ENCODE measurements at places on chromosomes 16 and 17.

DNA sequence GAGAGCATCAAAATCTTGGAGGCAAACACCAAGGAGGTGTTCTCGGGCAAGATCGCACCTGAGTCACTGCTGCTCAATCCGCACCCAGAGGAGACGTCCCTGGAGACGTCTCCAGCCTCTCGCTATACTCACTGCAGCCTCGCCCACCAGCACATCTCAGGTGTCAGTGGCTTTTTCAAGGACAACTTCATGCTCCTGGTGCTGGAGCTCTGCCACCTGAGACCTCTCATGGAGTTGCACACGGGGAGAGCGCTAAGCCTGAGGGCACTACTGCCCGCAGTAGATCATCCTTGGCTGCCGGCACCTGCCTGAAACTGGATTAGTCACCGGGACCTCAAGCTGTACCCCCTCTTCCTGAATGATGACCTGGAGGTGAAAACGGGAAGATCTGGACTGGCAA is 2.6 kb upstream of the MBTPS1 start:
- DNase-seq = no peak

DNA sequence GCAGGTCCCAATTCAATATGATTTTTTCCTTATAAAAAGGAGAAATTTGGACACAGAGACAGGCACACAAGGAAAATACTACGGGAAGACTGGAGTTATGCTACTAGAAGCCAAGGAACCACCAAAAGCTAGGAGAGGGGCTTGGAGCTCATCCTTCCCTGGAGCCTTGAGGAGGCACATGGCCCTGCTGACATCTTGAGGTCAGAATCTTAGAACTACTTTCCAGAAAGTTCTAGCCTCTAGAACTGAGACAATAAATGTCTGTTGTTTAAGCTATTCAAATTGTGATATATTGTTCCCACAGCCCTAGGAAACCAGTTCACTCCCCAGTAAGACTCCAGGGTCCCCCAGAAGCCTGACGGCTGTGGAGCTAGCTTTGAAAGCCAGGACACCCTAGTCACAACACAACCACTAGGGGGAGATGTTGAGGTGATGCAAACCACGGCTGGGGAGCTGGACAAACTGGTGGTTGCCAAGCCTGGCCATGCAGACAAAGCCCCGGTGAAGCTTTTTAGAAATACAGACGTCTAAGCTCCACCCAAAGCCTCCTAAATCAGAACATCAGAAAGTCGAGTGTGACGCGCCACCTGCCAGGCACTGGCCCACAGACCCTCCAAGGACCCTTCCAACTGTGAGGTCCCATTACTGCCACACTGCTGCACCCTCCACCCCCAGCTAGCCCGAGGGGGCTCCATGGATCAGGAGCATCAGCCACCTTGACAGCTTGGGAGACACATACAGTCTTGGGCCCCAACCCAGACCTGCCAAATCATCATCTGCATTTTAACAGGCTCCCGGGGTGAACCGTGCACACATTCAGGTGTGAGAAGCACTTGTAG is 106.4 kb downstream of the SLC39A11 start:
- DNase-seq = peak; percentile 75

- DNase-seq = no peak
Observed at GRCh38 chr17:43983515-43984411, 20.7 kb upstream of the NAGS start.

- peak; percentile 89 for DNase-seq
Observed at GRCh38 chr17:77462090-77462489, 321.3 kb downstream of the SEC14L1 start.

GRCh38 chr17:60506312-60506711 is 19.7 kb downstream of the APPBP2 start:
- peak; percentile 23 for DNase-seq

DNA sequence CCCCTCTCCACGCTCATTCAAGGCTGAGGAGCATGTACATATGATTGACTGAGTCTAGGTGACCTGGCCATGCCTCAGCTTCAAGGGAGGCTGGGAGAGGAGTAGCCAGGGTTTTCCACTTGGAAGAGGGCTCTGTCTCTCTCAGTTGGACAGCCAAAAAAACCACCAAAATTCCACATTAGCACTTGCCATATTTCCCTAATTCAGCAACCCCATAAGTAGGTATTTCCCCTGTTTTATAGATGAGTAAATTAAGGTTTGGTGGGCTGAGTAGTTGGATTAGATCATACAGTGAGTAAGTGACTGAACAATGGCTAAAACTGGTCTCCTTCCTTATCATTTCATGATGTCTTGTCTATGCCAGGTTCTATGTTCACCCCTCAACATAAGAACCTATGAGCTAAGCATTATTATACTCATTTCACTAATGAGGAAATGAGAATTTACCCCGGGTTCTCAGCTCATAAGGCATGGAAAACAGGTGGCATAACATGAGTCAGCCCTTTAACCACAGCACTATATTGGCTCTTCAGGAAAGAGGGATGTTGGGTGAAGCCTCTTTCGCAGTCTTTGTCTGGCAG is 68.0 kb upstream of the GAS7 start:
- no peak for DNase-seq

DNA sequence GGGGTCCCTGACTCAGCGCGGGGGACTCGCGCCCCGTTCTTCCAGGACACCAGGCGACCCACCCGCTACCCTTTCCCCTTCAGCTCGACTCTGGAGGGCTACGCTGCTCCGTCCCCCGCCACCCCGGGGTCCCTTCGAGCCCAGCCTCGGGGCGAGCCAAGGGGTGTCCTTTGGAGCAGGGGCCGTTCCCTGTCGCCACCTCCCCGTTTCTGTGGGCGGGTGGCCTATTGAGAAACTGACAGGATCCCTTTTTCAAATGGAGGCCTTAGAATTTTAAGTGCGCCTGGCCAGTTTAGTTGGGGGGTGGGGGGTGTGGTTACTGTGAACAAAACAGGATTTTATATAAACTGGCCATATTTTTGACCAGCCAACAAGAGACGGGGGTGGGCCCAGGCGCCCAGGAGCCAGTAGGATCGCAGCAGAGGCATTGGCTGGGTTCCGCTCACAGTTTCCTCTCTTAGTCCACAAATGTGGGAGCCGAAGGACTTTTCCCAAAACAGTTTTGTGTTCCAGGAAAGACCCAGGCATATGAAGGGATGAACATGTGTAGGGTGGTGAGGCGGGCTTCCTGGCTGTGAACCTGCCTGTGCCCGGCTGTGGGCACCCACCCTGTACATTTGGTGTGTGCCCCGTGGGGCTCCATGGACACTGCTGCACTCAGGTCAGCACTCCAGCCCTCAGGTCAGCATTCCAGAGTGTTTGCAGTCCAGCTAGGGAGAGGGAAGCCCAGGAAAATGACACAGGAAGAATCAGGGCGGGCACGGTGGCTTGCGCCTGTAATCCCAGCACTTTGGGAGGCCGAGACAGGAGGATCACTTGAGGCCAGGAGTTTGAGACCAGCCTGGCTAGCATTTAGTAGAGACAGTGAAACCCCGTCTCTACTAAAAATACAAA is 722 bp upstream of the TIMP2 start:
- DNase-seq = no peak

- DNase-seq = no peak
Observed at GRCh38 chr16:20829536-20829935, 23.2 kb downstream of the REXO5 start.

DNA sequence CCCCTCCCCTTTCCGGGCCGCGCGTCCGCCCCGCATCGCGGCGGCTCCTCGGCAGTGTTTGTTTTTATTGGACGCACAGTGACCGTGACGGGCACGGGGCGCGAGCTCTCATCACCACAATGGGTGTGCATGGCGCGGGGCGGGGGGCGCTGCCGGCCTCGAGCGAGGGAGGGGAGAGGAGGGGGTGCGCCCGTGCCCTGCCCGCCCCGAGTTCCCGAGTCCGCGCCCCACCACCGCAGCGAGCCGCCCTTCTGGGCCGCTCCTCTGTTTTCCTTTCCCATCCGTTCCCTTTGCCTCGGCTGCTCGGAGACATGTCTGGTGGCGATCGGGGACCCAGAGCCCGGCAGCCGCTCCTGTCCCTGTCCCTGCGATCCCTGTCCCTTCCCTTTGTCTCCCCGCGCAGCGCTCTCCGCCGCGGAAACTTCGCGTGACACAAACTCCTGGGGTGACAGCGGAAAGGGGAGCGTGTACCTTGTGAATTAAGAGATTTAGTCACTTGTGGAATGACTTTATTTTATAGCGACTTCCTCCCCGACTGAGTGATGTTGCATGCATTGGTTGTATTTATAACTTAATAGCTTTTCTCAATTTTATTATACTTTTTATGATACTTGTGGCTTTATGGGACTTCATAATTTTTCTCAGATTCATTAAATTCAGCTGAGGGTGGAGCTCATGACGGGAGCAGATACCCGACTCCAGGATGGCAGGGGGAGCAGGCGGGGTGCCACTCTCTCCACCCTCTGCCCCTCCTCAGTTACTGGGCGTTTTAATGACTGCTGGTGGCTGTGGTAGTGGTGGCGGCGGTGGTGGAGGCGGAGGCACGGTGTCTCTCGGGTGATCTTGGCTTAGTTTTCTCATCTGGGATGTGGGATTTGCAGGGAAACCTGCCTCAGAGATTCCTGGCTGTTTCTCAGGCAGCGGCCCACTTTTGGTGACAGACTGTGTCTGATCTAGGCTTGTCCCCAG is 40.8 kb downstream of the MRM1 start:
- DNase-seq = peak; percentile 16

GRCh38 chr17:61584866-61585265 is 6.2 kb downstream of the NACA2 start:
- DNase-seq = no peak

DNA sequence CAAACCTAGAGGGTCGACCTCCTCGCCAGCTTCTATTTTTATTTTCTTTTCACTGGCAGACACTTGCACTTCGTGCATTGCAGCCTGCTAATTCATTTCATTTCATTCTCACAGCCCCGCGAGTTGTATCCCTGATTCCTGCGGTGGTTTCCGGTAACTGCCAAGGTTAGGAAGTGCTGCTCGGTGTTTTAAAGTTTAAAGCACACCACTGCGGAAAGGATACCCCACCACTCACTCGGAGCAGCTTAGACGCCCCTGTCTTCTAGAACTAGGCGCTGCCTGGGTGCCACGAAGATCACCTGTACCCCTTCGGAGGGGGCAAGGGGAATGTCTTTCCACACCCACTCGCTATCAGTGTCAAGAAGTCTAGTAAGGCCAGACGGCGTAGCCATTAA is 509 bp downstream of the CNEP1R1 start:
- DNase-seq = peak; percentile 20

DNA sequence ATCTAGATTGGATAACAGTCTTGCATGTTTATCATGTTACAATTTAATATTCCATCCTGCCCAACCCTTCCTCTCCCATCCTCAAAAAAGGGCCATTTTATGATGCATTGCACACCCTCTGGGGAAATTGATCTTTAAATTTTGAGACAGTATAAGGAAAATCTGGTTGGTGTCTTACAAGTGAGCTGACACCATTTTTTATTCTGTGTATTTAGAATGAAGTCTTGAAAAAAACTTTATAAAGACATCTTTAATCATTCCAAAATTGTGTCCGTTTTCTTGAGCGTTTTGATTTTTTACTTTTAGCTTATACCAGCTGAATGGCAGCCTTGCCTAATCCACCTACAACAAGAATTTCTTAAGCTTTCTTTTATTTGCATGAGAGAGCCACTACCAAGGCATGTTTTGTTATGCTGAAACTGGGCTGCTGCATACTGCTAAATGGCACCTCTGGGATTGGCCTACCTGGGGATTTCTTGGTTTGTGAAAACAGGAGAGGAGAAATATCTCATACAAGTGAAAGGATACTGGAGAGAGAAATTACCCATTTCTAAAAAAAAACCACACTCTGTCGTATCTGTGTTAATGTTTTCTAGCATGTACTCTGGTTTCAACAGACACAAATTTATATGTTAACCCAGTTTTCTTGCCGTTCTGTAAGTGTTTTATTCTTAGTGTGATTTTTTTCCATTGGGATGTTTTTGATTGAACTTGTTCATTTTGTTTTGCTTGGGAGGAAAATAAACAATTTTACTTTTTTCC is 52.2 kb downstream of the TUBD1 start:
- peak; percentile 71 for DNase-seq

DNA sequence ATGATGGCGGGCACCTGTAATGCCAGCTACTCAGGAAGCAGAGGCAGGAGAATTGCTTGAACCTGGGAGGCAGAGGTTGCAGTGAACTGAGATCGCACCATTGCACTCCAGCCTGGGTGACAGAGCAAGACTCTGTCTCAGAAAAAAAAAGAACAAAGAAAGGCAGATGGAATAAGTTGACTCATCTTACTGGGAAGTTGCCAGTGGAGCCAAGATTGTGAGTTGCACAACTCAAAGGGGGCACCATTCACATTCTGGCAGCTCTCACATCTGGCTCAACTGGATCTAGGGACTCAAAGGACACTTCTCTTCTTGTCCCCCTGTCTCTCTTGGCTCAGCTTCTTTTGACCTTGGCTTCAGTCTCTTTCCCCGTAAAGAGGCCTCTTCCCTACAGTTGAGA is 53.7 kb upstream of the ETV4 start:
- no peak for DNase-seq

DNA sequence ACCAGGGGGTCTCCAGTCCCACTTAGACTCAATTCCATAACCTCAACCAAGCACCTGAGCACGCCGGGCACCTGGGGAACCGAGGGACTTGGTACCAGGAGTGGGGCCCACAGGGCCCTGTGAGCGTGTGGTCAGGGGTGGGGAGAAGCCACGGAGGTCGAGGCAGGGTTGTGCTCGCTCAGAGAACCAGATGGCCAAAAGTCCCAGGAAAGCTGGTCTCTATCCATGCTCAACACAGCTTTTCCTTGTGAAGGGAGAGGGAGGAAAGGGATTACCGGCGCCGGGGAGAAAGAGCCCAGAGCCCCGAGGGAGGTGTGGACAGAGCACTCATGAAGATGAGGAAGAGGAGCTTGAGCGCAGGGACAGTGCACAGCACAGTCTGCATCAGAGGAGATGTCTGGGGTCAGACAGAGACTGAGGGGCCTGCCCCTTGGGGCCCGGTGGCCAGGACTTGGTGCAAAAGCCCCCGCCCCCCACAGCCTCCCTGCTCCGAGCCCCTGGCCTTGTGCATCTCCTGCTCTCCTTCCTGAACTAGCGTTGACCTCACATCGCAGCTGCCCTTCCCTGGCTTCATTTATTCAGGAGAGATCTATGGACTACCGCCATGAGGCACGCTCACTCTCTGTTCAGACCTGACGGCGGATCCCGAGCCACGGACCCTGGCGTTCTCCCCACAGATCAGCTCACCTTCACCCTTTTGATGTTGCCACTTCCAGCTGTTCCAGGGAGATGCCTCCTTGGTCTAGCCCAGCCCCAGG is 355.4 kb upstream of the TNRC6C start:
- no peak for DNase-seq
